ENCODE measurements at places on chromosomes 6 and 20.

DNA sequence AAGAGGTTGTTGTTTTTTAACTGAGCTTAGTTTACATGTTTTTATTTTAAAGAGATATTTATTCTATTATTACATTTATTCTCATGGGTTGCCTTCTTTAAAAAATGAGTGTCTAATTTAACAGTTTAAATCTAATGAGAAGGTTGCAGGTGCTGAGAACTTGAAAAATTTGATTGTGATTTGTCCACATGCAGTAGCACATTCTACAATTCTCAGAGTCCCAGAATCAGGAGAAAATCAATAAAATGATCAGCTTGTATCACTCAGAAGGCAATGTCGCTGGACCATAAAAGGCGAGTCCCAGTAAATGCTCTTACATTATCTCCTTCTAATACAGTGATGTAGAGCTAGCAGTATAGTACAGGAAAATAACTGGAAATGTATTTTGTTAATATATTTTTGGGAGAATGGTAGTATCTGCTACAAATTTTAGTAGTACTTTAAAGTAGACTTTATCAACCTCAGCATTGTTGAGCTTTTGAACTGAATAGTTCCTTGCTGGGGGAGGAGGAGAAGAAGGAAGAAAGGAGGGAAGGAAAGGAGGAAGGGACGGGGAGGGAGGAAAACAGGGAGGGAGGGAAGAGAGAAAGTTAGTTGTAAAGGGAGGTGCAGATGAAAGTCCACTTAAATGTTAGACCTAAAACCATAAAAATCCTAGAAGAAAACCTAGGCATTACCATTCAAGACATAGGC, 458.0 kb downstream of the DOK5 start:
- DNase-seq, result no peak

DNA sequence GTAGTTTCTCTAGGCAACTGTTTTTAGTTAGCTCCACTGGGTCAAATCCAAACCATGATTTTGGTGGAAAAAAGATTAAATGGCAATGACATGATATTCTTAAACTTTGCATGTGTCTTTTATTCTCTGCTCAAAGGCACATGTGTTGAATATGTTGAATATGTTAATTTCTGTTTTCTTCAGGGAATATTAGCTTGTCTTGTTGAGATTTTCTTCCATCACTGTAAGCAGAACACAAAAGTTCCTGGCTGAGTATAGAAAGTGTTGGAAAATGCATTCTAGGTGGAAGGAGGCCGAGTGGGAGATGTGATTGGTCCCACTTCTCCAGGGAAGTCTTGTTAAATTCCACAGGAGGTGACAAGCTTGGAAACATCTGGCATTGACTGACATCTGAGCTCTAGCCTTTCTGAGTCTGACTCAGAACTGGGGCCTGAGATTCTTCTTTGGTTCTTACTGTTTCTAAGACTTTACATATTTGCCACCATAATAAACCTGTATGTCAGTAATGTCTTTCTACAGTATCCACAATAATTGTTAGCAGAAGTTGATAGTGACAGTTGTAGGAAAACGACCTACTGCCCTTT, 81.1 kb downstream of the LAMA4 start:
- no peak for DNase-seq

- no peak for DNase-seq
These were observed 27.8 kb downstream of the TNXB start for GRCh38 chr6:32081168-32081990.

DNA sequence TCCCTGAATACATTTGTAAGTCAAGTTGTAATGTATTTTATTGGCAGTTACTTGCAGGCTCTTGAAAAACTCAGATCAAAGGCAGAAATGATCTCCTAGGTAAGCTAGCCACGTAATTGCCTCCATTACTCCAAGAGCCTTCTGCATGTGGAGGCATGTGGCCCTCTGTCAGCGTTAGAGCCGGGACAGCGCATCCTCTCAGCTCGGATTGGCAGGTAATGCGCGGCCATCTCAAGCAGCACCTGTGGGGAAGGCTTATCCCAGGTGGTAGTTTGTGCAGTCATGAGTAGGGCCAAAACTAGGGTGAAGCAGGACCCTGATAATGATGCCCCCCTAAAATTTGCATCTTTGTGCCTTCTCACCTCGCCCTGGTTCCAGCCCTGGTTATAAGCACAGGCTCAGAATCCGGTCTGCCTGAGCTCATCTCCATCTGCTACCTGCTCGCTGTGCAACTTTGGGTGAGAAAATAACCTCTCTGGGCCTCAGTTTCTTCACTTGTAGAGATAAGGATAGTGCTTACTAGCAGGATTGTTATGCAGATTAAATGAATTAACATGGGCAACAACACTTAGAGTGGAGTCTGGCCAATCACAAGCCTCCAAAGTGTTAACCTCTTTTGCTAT, 157.5 kb upstream of the PMEPA1 start:
- DNase-seq, result no peak

DNA sequence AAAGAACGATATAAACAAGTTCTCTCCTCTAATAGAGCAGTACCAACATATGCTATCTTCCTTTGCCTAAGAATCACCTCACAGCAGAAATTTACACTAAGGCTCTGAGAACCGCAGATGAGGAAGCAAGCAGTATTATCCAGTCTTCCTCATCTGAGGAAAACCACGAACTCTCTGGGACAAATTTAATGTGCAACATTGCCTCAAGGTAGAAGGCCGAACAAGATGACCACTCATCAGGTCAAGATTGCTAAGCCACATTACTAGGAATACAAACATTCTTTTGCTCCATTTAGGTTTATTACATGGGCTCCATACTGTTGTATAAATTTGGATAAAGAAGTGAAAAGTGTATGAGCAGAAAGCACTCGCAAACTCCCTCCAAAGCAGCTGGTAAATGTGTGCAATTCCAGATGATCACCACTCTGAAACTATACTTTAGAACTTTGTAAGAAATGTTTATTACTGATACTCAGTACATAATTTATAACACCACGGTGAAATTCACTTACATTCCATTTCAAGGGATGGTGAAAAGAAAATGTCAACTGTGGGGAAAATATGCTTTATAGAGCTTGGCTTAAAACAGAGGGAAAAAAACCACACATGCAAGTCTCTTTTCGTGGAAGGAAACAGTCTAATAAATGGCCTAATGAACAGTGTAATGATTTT, 398.4 kb downstream of the BTBD9 start:
- DNase-seq, result no peak

DNA sequence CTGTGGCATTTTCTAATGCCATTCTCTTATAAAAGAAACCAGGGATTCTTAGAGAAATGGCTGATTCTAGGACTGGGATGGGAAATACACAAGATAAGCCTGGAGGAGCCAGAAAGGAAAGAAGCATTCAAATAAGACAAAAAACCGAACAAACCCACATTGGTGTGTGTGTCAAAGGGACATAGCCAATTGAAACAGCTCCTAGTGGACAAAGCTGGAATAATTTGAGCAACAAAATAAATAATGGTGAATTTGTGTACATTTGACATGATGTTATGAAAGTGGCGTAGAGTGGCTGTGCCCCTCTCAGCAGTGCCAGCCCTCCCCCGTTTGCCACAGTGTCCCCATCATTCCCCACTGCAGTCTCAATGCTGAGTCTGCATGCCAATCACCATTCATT, 55.5 kb downstream of the B3GAT2 start:
- DNase-seq, result no peak

GRCh38 chr6:130425537-130425936, 59.7 kb downstream of the TMEM200A start:
- no peak for DNase-seq
